ENCODE measurements at places on chromosomes 12 and 14.

- peak; percentile 62 for DNase-seq
Observed at GRCh38 chr12:89166525-89166934, 185.8 kb downstream of the DUSP6 start.

- DNase-seq: no peak
Observed at GRCh38 chr12:125981610-125982253, 916.5 kb downstream of the AACS start.

GRCh38 chr12:77076886-77077285 lies 11.5 kb upstream of the E2F7 start:
- no peak for DNase-seq

DNA sequence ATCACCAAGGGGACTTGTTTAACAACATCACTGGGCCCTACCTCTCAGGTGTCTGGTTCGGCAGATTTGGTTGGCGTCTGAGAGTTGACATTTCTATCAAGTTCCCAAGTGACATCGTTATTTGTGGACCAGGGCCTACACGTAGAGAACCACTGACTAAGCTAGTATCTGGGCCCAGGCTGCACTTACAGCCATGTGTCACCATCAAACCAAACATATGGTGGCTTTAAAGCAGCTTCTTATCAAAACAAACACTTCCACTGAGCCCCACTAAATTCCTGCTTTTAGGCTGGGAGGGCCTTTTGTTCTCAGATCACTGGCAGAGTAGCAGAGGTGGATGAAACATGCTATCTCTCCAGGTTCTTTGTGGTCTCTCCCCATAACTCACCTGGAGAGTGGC lies 220.5 kb downstream of the PELI2 start:
- no peak for DNase-seq

- DNase-seq: no peak
Observed at GRCh38 chr14:70020352-70021170, 141.3 kb downstream of the SMOC1 start.

DNA sequence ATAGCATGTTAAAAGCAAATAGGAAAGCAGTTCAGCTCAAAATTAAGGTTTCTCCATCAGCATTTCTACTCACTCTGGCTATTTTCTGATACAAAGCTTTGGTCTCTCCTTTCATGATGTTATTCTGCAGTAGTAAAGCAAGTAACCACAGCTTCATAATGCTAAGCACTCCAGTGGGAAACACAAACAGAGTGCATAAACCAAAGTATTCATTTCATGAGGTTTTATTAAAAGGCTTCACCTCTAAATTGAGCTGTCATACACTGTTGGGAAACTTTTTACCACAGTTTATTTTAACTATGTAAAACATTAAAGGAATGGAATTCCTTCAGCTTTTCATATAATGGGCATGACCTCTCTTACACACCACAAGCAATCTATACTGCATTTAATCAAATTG lies 157.9 kb upstream of the LMO3 start:
- DNase-seq: no peak

DNA sequence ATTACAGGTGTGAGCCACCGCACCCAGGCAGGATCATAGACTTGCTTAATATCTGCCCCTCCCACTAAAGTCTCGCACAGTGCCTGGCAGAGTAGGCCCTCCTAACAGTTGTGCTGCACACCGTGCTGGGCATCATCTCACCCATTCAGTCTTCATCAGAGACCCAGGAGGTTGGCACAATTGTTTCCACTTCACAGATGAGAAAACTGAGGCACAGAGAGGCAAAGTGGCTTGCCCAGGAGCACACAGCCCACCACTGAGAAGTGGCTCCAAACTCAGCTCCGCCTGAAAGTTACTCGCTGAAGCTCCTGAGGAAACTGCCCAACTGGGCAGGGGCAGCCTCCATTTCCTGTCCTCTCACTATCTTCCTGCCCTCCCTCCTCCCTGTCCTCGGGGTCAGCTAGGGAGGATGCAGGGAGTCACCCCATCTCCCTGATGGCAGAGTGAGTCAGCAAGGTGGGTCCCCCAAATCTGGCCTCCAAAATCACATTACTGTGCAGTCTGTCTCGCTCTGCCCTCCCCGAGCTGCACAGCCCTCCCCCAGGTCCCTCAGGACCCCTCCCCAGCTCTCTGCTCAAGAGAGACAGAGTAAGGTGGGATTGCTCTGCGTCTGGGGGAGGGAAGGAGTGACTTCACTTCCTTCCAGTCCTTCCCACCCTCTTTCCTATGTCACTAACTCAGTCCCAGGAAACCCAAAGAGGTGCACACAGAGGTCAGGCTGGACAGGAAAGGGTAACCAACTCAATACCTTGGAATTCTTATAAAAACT lies 5.7 kb downstream of the SLC8B1 start:
- no peak for DNase-seq

DNA sequence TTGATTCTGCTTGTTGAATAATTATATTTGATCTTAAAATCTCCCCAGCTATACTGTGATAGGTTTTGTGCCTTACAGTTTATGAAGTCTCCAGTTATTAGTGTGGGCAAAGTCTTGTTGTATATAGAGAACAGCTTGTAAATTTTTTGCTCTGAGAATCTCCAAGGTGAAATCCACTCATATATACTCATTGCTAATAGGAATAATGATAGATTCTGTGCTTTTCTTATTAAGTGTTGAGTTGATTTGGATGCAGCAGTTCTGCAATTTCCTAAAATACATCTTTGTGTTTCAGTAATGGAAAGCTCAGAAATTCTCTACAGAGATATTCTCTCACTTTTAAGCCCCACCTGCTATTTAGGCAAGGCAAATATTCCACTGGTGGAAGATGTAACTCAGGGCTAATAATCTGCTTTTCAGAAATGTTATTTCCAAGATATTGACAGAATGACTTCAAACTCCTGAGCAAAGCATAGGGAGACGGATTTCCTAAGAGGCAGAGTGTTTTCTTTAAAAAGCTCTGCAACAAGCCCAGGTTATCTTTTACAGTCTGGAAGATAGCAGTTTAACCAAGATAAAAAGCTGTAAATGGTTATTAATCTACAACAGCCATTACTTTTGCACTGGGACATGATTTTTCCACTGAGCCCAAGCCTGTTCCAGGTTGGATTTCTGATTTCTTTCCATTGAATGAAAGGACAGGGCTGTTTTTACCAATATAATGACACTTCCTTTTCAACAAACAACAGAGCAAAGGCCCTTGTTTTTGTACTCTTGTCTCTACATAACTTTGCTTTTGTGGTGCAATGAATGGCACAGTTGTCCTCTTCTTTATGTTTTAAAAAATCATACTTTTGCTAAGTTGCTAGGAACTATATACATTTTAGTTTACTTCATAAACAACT lies 239.9 kb upstream of the ATP2B1 start:
- no peak for DNase-seq

DNA sequence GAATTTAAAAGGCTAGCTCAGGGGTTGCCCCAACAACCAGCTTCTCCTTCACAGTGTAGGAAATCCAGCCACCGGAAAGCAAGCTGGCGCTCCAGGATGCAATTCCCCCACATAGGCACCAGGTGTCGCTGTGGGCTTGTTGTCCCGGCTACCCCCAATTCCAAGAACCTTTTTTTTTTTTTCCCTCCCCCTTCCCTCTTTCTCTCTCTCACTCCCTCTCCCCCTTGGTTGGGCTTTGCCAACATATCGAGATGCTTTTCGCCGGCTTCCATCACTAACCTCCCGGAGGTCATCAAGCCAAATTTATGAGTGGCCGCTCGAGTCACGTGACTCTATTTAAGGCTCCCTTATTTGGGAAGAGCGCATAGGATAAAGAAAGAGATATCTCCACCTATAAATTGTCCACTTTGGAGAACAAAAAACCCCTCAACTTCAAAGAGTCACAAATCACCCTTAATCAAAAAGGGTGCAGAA lies at the start of gene HOXC5:
Gene HOXC5 (plus strand): TSS at position 424 of the 474 bp plus-strand sequence. CDS start 73 bp downstream, outside the sequence.
- peak; percentile 73 for DNase-seq

DNA sequence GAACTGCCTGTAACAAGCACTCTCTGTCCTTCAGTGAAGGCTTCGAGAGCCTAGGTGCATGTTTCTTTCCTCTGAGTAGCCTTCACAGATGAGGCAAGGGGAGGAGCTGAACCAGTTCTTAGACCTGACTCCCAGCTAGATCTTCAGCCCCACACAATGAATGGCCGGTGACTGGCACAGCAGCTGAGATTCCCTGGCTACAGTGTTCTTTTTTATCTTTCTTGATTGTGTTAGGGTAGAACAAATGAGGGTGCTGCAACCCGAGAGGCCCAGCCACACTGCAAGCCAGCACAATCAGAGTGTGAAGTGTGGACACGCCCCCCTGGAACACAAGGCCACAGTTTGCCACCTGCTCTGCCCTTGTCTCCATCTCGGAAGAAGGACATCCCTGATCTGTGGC lies 19.1 kb upstream of the COL2A1 start:
- no peak for DNase-seq

- DNase-seq: peak; percentile 61
Observed at GRCh38 chr12:49345051-49345824, 1.4 kb upstream of the DNAJC22 start.

DNA sequence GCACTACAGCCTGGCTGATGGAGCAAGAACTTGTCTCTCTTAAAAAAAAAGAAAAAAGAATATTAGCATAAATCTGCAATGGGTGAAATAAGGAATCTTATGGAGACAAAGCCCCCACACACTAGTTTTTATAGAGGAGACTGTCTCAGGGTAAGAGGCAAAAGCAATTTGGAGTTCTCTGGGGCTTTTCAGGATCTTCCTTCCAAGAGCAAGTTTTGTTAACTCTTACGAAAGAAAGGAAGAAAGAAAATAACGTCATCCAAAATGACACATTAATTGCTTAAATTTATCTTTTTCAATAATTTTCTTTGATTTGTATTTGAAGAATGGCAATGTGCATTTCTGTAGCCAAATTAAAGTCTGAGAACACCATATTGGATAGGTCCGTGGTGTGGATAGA lies 3.8 kb downstream of the PDE6H start:
- no peak for DNase-seq

- DNase-seq: no peak
Observed at GRCh38 chr12:32902287-32902997, 5.9 kb upstream of the PKP2 start.

GRCh38 chr12:39105111-39105510 lies 199.7 kb upstream of the CPNE8 start:
- DNase-seq: no peak

DNA sequence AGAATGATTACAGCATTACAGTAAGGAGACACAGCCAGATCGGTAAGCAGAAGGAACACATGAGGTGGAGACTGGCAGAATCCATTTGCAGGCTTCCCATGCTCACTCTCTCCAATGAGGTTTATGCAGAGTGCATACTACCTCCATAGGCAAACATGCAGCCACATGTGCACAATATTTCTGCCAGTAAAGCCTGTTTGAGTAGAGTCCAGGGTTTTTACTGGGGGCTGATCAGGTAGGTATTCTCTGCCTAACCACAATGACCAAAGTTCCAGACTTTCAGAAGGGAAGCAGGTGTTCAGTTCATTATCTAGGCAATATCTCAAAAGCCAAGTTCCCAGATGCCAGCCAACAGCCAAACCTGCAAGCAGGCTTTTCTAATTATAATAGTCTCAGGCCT lies 31.1 kb downstream of the INTS13 start:
- no peak for DNase-seq

DNA sequence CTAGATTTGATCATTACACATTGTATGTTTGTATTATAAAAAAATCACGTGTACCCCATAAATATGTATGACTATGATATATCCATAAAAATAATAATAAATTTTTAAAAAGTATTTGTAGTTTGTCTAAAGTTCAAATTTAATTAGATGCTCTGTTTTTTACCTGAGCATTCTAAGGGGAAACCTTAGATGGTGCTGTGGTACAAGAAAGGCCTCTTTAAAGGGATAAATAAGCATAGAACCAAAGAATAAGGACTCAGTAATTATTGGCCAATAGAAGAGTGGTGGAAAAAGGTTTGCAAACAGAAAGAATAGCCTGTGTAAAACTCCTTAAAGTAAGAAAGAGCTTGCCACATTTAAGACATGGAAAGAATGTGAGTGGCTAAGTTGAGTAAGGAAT lies 580.1 kb upstream of the SEL1L start:
- no peak for DNase-seq

GRCh38 chr12:113186666-113187325 lies 1.3 kb downstream of the RITA1 start:
- DNase-seq: no peak

- DNase-seq: peak; percentile 68
Observed at GRCh38 chr12:45732250-45732649, 2.7 kb downstream of the ARID2 start.

DNA sequence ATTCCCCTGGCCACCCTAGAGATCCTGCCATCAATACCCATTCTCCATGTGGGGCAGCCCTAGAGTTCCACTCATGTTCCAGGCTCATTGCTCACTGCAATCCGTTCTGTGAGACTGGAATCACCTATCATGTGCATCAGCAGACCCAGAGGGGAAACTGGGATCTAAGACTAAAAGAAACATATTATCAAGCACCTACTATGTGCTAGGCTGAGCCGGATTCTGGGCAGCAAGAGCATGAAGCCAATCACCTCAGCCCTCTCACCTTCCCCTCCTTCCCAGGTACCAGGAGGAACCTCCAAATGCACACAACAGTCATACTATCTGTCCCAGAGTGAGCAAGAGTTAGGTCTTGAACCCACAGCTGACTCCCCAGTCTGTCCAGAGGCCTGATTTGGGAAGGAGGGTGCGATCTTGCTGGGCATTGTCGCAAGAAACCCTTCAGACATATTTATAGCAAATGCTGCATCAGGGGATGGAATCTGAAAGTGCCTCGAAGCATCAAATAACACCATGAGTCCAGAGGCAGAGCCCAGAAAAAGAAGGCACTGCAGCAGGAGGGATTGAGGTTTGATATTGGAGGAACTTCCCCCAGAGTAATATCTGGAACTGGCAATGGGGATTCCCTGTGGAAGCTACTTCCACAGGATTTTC lies 6.7 kb upstream of the CACNB3 start:
- DNase-seq: no peak

GRCh38 chr12:121334513-121335343 lies 17.5 kb downstream of the ANAPC5 start:
- DNase-seq: peak; percentile 74

GRCh38 chr14:102875652-102876051 lies 46.8 kb upstream of the AMN start:
- DNase-seq: no peak

GRCh38 chr12:81203671-81204204 lies 125.9 kb downstream of the ACSS3 start:
- no peak for DNase-seq

- no peak for DNase-seq
Observed at GRCh38 chr14:68297876-68298468, 478.4 kb downstream of the RAD51B start.

DNA sequence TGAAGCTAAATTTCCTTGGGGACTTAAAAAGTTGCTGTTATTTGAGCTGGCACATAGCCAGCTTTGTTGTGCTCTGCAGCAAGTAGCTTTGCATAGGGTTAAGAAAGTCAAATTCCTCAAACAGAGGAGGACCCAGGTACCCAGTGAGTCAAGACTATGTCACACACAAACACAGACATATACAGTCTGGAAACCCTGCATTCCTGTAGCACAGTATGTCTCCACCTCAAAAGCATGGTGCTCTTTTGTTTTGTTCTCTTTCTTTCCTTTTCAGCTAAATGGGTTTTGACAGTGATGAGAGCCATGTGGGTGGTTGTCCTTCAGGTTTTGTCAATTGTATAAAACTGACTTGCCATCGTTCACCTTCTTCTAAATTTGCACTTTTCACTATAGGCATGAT lies 179.6 kb upstream of the DIO2 start:
- DNase-seq: no peak

Data from NAMALWA (cell line).